PC-3 (cell line): ENCODE measurements at places on chromosomes 7 and 10. TPM values are rescaled to one million over a fixed set of nuclear protein-coding genes. Genes with fewer than 3 reads are reported as not detected.

Gene INA
- not detected in 2 replicates for total RNA-seq

GRCh38 chr10:128596906-128597305 lies 470.7 kb upstream of the MKI67 start:
- DNase-seq, result no peak

- DNase-seq, result no peak
Measured at GRCh38 chr10:11057448-11057847, 39.8 kb downstream of the CELF2 start.

GRCh38 chr10:122640921-122641320 lies 58.7 kb downstream of the C10orf120 start:
- DNase-seq, result no peak

DNA sequence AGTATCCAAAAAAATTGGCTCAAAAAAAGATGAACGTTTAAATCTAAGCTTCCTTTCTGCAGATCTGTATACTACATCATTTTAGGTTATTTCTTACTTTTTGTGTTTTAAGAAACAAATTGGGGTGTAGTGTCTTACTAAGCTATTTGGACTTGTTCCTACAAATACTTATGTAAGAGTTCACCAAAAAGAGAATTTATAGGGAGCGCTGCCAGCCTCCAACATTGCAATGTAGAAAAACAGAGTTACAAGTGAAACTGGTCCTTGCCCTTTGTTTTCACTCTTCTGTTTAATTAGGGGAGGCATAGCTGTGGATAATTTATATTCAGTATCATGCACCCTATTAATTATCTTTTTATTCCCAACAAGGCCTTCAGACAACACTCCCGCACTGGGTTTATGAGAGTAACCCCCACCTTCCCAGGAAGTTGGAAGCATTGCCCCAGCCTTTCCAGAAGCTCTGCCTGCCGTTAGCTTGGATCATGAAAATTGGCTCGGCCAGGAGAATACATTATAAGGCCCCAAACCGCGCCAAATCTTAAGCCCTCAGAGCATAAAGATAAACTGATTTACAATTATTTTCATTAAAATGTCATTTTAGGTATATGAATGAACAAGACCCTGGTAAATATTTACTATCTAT lies 261.8 kb upstream of the KLF6 start:
- DNase-seq, result no peak

Gene CAV1
- 284 and 296 TPM in 2 replicates for total RNA-seq

Gene DPYSL4
- 10.2 and 10.9 TPM in 2 replicates for total RNA-seq

DNA sequence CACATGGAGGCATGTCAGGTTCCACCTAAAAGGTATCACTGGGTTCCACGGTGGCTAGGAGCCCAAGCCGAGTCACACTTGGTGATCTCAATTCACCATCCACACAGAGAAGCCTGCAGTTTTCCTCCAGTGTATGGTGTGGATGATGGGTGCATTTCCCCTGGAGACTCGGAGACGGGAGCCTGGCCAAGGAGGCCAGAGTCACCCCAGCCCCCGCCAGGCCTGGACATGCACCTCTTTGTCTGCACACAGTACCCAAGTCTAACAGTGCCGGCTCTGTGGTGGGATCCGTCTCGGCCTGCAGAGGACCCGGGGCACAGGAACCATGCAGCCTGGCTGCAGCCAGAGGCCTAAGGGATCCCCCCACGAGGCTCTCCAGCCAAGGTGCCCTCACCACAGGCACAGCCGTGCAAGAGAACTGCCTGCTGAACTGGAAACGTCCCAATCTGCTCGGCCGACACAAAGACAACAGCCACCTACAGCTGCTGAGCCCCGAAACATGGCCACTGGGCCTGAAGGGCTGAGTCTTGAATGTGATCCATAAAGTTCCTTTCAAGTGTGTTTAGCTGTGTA lies 75.2 kb downstream of the DIP2C start:
- no peak for DNase-seq

DNA sequence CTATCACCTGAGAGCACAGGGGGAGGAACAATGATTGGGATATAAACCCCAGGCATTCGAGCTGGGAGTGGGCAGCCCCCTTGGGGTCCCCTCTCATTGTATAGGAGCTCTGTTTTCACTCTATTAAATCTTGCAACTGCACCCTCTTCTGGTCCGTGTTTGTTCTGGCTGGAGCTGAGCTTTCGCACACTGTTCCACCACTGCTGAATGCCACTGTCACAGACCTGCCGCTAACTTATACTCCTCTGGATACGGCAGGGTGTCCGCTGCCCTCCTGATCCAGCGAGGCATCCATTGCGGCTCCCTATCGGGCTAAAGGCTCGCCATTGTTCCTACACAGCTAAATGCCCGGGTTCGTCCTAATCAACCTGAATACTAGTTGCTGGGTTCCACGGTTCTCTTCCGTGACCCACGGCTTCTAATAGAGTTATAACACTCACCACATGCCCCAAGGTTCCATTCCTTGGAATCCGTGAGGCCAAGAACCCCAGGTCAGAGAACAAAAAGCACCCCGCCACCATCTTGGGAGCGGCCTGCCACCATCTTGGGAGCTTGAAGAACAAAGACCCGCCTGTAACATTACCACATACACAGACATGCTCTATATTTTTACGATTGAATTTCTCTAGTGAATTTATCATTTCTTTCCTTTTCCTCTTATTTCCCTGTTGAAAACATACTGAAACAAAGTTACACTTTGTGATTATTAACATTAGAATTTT lies 9.0 kb downstream of the ZWINT start:
- no peak for DNase-seq

- DNase-seq, result no peak
Measured at GRCh38 chr10:93410697-93411348, 71.3 kb downstream of the MYOF start.

DNA sequence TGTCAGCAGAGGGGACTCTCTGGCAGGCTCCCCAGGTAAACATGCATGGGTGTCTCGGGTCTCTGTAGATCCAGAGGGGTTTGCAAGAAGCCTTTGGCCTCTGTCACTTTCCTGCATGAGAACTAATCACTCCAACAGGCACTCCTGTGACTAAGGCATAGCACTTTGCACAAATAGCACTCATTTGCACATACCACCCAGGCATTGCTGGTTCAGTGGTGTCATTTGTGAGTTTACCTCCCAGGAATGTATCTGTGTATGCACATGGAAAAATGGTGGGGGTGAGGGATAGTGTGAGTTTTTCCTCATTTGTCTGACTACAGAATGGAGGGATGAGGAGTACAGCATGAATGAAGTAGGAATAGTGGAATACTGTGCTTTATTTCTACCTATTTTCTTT lies 39.5 kb downstream of the CNNM1 start:
- no peak for DNase-seq

DNA sequence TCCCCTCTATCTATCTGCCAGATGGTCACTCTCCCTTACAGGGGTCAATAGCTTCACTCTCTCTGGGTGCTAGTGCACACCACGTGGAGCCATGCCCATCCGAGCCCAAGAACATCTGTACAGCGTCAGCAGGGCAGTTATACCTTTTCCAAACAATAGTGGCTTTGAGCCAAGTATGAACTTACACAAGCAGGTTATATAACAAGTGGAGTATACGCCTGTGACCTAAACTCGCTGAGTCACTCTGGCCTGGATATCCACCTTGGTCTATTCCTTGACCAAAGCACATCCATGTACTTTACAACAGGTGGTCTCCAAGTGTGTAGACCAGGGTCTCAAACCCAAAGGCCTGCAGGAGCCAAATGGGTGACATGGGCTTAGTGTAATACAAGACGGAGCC lies 20.3 kb downstream of the PLAC9 start:
- DNase-seq, result no peak

DNA sequence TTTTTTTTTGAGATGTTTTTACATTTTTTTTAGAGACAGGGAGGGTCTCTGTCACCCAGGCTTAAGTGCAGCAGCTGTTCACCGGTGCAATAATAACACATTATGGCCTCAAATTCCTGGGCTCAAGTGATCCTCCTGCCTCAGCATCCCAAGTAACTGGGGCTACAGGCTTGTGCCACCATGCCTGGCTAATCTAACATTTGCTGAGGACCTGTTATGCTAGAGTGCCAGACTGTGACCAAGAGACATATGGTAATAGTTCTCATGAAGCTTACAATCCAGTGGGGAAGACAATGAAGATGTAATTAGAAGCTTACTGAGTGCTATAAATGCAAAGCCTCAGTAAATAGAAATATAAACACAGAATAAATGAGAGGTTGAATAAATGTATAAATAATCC lies 17.6 kb upstream of the ORC5 start:
- no peak for DNase-seq

Gene GFRA1
- not detected in 2 replicates for total RNA-seq

DNA sequence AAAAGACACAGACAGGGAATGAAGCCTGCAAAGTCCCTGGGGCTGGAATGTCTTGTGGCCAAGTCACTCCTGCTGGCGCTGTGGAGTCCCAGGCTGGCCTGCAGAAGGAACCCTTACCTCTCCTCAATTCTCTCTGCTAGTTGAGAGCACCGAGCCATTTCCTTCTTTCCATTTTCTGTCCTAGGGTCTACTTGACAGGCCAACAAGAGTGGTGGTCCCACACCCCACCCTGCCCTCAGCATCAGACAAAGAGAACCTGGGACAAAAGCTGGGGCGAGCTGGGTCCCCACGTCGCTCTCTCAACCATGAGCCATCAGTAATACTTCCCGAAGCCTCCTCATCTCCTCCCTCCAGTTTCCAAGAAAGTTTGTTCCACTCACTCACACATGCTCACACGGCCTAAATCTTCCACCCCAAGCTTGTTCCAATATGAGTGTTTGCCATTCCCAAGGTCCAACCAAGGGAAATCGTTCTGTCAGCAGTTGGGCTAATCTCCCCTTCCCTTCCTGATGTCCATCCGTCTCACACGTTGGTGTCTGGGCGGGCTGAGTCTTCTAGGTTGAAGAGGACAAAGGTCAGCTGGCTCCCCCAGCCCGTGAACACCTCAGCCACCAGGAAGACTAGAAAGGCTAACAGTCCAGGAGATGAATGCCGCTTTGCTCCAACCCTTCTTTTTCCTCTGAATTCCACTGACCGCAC lies 44.3 kb downstream of the CLEC2L start:
- no peak for DNase-seq

DNA sequence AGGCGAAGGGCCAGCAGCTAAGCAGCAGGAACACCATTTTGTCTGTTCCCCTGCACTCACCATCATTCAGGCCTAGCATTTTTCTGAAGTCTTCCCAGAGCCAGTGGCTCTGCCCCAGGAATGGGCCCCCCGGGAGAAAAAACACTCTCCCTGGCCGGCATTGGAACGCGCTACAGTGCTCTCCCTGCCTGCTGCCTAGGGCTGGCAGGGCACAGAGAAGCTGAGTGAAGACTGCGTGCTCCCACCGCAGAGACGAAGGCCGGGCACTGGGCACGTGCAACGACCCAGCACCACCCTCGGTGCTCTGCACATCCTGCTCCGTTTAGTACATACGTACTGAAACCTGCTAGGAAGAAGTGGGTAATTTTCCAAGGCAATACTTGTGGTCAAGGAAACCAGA lies 34.4 kb downstream of the HSPA12A start:
- DNase-seq, result no peak

DNA sequence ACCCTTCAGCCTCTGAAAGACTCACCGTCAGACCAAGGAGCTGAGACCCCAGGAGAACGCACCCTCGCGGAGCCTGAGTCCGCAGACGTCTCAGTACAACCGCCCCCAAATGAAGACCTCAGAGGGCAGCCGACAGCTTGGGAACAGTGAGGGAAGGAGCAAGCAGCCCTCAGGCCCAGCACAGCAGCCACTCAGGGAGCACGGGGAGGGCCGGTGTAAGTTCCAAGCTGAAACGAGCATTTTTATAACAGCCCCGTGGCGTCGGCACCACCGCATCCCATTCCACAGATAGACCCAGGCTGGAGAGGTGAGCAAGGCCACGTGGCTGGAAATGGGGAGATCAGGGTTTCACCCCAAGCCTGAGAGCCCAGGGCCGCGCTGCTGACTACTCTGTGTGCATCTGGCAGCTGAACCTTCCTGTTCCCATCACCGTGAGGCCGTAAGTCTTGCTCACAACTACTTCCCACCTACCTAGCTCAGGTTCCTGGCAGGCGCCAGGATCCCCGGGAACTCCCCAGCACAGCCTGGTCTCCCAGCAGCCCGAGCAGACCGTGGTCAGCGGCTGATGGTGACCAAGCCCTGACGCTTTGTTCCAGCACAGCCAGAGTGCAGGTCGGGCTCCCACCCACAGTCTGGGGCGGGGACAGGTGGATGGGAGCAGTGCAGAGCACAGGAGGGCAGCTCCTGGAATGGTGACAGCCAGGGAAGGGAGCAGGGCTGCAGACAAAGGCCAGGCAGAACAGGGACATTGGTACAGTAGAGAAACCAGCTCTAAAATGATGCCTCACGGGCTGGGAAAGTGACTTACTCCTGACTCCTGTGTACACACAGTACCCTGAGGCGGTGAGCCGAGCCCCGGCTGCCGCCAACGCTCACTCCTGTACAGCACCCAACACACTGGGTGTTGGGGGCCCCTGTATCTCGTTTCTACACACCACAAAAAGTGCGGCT lies 6.1 kb upstream of the NOM1 start:
- DNase-seq, result no peak
